Hindlimb muscle (tissue), 1 donor: ENCODE measurements at places on chromosomes 11 and 22.

DNA sequence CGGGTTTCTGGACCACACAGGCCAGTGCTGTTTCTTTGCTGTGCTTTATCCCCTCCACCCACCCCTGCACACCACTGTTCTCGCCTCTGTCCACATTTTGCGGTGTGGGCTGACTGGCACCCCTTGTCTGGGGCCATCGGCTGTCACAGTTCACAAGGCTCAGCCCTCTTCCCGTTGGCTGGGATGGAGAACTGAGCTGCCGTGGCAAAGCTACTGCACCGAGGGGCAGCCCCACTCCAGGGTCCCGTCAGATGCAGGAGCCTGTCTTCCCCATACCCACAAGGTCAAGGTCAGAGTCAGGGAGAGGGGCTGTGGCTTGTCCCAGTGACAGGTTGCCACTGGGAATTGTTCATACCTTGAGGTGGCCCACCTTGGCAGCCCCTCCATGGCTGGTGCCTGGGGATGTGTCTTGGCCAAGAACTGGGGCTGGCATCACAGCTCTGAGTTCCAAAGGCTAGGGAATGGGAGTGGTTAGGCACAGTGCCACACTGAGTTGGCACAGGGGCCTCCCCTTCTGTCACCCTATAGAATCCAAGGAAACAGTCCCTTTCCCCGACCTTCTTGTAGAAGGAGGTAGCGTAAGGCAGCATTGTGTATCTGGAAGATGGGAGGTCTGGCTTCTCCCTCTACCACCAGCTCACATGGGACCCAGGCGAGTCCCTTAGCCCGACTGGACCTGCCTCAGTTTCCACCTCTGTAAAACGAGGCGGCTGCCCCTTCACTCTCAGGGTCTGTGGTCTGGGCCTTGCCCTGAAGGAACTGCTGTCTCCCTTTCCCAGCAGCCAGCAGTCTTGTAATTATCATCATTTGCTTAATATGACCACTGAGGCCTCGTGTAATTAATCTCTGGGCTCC, 3.4 kb downstream of the GRK2 start:
- DNase-seq, result no peak

DNA sequence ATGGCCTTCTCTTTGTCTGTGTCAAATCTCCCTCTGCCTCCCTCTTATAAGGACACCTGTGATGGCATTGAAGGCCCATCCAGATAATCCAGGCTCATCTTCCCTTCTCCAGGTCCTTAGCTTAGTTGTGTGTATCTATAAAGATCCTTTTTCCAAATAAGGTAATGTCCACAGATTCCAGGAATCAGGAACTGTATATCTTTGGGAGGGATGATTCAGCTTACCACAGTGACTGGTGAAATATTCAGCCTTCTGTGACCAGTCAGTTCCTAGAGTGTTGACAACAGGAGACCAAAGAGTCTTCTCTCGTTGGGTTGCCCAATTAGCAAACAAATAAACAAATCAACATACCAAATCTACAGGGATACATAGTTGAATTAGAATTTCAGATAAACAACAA, 175.8 kb downstream of the MPPED1 start:
- DNase-seq, result no peak

- DNase-seq, result no peak
Observed at GRCh38 chr11:47204637-47204989, 10.2 kb upstream of the DDB2 start.

DNA sequence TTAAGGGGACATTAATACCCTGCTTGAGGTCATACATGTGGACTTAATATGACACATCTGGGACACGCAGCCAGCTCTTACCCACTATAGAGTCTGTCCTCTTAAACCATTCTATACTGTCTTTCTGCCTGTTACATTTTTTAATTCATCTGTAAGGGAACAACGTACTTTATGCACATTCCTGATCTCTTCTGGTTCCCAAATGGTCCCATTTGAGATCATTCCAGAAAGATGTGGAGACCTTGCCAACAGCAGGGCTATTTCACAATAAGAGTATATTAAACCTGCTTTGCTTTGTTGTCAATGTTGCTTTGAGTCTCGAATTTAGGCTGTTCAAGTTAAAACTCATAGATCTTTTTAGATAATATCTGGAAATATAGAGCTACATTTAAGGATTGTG, 332.2 kb upstream of the RAG2 start:
- peak; percentile 18 for DNase-seq

GRCh38 chr22:35684270-35684700, 33.4 kb upstream of the APOL5 start:
- peak; percentile 31 for DNase-seq

DNA sequence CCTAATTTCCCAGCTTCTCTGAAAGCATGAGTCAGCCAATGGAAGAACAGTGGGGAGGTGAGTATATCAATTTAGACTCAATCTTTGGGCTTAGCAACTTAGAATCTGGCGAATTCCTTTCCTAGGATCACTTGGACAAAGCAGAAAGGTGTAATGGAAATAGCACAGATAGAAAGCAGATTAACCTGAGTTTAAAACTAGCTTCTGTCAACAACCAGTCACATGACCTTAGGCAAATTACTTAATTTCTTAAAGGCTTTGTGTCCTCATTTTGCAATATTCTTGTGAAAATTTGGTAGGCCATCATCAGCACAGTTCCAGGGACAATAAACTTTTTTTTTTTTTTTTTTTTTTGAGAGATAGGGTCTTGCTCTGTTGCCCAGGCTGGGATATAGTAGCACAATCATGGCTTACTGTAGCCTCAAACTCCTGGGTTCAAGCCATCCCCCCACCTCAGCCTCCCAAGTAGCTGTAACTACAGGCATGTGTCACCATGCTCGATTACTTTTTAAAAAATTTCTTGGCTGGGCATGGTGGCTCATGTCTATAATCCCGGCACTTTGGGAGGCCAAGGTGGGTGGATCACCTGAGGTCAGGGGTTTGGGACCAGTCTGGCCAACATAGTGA, 40.8 kb upstream of the PCF11 start:
- DNase-seq, result no peak

DNA sequence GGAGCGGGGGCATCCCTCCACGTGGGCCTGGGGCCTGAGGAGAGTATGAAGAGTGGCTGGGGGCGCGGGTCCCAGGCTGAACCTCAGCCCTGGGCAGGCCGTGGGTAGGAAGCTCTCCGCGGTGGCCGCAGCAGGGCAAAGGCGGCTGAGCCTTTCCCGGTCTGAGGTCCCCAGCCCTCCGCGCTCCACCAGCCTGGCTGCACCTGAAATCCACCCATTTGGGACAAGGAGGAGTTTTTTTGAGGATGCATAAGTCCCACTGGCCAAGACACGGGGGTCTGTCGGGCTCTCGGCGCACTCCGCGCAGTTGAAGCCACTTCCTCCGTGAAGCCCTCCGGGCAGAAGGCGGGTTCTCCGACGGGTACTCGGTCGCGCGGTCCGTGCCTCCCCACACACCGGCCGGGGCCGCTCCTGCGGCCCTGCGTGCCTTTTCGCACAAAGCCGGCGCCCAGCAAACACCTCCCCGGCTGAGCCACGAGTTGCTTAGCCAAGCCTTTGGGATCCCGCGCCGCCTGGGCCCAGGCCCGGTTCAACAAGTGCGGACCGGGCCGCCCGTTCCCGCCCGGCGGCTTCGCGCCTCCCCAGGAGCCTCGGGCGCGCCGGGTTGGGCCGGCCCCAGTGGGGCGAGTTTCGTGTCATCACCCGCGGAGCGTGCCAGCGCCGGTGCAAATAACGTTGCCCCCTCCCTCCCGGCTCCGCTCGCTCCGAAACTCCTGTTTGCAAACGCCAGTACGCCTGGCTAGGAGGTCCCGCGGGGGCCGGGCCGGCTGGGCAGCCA, 666 bp upstream of the OVOL1 start:
- DNase-seq, result no peak

- no peak for DNase-seq
Observed at GRCh38 chr22:22748297-22748743, 103.9 kb downstream of the GGTLC2 start.

DNA sequence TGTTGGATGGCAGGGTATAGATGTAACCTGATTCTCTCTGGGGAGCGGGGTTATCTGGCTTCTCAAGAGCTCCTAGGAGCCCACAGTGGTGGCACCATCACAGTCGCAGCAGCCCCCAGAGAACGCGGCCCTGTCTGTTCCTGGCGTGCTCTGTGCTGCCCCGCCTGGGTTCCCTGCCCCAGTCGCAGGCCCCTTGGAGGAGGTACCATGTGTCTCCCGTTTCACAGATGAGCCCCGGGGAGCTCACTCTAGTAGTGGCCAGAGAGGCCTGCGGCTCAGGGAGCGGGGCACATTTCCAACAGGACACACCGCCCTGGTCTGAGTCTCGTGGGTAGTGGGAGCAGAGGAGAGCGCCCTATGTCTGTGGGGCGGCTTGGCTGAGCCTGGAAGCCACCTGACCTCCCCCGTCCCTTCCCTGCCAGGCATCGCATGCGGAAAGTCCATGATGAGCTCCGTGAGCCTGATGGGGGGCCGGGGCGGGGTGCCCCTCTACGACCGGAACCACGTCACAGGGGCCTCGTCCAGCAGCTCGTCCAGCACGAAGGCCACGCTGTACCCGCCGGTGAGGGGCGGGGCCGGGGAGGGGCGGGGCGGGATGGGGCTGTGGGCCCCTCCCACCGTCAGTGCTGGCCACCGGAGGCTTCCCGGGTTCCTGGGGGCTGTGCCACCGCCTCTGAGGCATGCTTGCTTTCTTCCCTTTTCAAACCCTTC, 21.0 kb upstream of the PPP6R3 start:
- DNase-seq, result no peak

DNA sequence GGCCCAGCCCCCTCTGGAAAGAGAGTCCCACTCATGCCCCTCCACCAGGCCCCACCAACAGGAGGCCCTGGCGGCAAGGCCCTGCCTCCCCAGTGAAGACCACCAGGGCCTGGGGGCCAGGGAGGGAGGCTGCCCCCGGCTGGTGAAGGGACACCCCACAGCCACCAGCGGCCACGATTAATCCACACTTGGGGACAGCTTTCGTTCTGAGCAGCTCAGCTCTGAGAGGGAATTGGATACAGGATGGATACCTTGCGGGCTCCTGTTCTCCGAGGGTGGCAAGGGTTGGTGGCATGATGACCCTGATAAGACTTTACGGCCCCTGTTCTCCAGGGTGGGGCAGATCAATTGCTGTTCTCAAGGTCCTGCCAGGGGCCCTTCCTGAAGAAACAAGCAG, 6.9 kb upstream of the NLRP6 start:
- no peak for DNase-seq

GRCh38 chr11:763549-764321, 13.6 kb downstream of the GATD1 start:
- DNase-seq, result no peak

GRCh38 chr11:46118702-46119351, 2.4 kb downstream of the PHF21A start:
- no peak for DNase-seq

GRCh38 chr11:100709233-100709957, 22.3 kb downstream of the ARHGAP42 start:
- no peak for DNase-seq

GRCh38 chr11:32792948-32793475, 1.4 kb downstream of the CCDC73 start:
- peak; percentile 40 for DNase-seq

GRCh38 chr11:93844568-93844967, 5.8 kb downstream of the VSTM5 start:
- no peak for DNase-seq

DNA sequence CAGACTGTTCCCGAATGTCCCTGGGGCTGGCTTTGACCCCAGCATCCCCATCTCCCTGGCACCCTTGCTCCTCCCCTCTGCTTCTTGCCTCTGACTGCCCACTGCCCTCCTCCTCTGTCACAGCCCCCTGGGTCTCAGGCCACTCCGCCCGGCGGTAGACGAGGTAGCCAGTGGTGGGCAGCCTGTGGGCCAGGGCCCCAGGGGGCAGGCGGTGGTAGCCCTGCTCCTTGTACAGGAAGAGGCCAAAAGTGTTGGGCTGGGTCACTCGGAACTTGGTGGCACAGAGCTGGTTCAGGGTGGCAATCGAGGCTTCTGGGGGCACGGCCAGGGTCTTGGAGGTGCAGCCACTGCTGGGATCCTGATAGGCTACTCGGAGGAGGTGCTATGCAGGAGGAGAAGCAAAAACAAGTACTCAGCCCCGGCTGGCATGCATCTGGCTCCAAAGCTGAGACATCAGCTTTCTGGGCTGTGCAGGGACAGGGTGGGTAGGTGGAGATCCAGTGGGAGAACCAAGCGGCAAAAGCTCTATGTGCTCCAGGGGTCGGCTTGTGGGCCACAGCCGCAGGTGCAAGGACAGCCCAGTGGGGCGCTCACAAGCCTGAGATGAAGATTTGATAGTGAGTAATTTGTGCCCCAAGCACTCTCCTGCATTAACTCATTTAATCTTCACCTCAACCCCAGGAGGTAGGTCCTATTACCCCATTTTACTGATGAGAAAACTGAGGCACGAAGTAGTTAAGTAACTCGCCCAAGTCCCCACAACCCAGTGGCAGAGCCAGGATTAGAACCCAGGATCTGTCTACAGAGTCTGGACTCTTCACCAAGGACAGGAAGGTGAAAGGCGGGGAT, 3.6 kb downstream of the RIN1 start:
- DNase-seq, result no peak

GRCh38 chr11:119726150-119726553, 2.8 kb downstream of the NECTIN1 start:
- DNase-seq, result no peak

DNA sequence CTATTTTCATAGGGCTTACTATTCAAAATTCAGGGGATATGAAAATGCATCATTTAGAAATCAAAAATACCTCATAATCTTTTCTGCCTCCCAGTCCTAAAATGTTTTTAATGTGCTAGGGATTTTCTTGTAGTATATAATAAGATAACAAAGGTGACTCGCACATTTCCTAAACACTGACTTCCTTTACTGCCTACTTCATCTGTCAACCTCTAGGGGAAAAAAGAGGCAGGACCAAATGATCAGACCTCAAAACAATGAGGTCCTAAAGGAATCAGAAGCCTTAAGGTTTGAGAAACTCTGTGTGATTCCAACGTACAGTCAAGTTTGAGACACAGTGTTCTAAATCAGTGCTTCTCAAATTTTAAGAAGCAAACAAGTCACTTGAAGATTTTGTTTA, 56.1 kb upstream of the POU2AF2 start:
- no peak for DNase-seq

GRCh38 chr11:32088117-32088941, 2.5 kb upstream of the RCN1 start:
- no peak for DNase-seq

DNA sequence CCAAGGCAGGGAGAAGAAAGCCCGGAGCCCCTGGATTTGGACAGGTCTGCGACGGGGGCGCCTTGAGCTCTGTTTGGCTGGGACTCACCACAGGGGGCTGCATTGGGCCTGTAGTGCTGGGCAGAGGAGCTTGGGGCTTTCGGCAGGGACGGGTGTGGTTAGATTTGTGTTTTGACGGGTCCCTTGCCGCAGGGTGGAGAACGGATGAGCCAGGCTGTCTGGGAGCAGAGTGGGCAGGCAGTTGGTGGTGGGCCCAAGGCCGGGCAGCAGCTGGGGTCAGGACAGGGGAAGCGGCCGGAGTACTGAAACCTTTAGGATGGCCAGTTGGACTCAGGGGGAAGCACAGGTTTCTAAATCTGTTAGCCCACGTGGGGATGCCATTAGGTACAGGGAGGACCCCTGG, 13.4 kb downstream of the C11orf24 start:
- no peak for DNase-seq
